ENCODE measurements at places on chromosomes 6 and 20. TPM values are rescaled to one million over a fixed set of nuclear protein-coding genes. Genes with fewer than 3 reads are reported as not detected.

Gene C6orf132
- total RNA-seq, result 1.9 TPM

Gene ADGB
- total RNA-seq, result not detected

Gene ARHGAP18
- 4.6 TPM for total RNA-seq

Gene SAMHD1
- 25.1 TPM for total RNA-seq

Gene CDSN
- not detected for total RNA-seq

Gene ULBP3
- total RNA-seq, result 0.72 TPM

Gene VGLL2
- 1.5 TPM for total RNA-seq

Gene TRIM40
- not detected for total RNA-seq

Gene SAPCD1
- total RNA-seq, result not detected

Gene SPEF1
- total RNA-seq, result 0.40 TPM

Gene SLC29A1
- total RNA-seq, result 319 TPM

Gene FAM83C
- total RNA-seq, result not detected

Gene PBOV1
- not detected for total RNA-seq

Gene GPLD1
- 0.99 TPM for total RNA-seq

Gene CD93
- 34.6 TPM for total RNA-seq

Gene TENT5A
- 41.7 TPM for total RNA-seq

Gene MOCS1
- total RNA-seq, result 29.7 TPM

Gene BMP5
- total RNA-seq, result 2.2 TPM

DNA sequence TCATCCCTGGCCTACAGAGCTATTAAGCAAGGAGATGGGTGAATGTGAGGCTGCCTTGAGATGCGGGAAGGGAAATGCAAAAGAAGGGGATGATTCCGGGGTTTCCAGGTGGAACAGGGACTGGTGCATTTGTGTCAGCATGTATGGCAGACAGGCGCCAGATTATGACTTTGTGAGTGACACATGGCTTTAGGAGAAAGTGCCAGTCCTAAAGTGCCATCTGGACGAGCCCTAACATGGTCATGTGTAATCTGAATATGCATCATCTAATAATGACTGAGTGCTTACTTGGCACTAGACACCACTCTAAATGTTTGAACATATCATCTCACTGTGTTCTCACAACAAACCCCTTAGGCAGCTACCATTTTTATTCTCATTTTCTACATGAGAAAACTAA, 195.0 kb upstream of the TSHZ2 start:
- no peak for DNase-seq

GRCh38 chr20:2874456-2874855, 1.2 kb downstream of the PTPRA start:
- DNase-seq, result no peak

- DNase-seq, result no peak
Measured at GRCh38 chr6:11769244-11769643, 9.4 kb downstream of the ADTRP start.

DNA sequence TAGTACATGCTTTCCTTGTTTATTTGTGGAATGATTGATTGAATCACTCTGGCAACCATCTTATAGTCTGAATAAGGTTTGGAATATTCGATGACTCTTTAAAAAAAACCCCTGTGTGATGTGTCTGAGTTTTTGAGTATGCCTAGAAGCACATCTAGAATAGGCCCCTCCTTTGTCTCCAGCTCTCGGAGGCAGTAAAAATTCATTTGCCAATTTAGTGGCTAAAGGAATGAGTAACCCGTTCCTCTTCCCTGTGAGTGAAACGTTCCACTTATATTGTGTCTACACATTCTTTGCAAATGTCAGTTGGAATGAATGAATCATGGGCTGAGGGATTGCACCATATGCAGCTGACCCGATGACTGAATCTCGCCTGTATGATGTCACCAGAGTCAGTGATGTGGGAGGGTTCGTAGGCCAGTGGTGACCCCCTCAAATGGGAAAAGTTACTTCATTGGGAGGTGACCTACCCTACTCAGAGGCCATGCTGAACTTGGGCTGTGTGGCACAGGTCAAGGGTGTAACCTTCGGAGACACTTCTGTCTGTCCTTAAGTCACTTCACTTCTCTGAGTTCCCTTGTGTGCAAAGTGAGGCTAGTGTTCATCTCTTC, 21.6 kb downstream of the MOCS3 start:
- no peak for DNase-seq

DNA sequence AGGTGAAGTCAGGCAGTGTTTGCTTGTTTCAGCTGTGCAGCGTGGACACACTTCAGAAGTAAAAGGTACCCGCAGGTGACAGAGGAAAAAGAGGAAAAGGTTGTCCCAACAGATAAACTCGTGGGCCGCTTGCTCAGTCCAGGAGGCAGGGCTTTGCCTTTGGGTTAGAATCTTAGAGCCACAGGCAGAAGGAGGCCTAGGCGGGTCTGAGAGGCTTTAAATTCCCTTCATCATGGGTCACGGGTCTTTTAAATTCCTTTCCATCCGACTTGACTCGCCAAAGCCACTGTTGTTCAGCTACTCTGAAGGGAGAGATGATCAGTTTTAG, 48.2 kb downstream of the AGPAT4 start:
- DNase-seq, result no peak

- DNase-seq, result no peak
Measured at GRCh38 chr6:11460837-11461661, 76.5 kb upstream of the TMEM170B start.

DNA sequence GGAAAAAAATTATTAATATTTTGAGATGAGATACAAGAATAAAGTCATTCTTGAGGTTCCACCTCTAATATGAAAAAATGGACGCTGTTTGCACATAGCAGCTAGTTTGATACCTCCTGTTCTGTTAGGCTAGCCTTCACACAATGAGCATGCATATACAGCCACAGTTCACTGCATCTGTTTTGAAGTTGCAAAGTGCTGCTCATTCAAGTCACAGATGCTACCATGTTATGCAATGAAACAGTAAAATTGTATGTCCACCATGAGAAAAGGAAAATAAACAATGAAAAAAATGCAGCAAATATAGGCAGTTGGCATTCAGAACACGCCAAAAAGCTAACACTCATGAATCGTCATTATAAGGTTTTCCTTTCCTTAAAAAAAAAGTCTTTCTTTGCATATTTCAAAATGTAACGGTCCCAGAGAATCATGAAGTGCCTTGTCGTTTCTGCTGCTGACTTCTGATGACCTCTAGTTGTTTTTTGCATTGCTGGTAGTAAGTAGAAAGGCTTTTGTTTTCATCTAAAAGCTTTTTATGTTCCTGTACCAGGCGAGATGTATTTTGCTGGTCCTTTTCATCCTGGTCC, 70.7 kb downstream of the MAP3K7 start:
- DNase-seq, result no peak

DNA sequence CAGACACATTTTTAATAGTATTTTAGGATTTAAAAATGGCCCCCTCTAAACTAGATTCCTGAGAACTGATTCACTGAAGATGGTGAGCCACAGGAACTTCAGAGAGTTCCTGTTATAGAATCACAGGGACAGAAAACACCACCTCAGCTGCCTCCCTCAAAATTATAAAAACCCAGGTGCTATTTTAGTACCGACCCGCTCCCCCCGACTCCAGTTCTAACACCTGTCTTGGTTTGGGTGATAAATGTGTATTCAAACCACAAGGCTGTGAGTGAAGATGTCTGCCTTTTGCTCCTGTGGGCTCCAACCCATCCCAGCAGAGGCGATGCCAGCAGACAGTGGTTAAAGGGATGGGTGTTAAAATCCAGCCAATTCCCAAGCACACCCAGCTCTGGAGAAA, 127.4 kb upstream of the LY86 start:
- DNase-seq, result no peak

DNA sequence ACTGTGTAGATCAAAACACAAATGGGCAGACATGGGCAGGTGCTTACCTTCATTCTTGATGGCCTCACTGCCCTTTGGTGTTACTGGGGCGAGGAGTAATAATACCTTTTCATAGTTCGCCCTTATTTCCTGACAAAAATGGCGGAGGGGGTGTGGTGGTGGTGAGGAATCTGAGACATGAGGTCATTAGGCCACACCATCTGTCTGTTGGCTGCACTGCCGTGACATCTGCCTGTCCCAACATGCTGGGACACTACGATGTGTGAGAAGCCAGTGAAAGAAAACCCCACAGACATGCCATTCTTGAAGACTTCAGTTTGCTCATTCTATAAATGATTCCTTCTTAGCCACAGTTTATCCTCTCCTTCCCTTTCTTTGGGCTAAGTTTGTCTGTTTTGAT, 13.4 kb upstream of the MAPRE1 start:
- no peak for DNase-seq

- DNase-seq, result no peak
Measured at GRCh38 chr20:19964289-19965265, 52.6 kb upstream of the NAA20 start.

DNA sequence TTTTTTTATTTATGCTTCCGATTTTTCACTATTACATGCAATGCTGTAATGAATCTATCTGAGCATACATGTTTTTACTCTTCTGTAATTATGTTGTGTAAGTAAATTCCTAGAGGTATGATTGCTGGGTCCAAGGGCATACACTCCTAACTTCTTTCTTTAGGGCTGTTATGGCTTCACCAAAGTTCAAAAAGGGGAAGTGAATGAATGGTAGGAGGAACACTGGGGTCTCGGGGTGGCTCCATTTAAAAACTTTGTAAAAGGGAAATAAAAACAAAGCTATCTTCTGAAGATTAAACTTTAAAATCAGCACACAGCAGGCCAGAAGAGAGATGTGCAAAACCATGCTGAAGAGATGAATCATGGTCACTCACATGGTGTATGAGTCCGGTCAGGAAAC, 289.1 kb upstream of the SUPT3H start:
- DNase-seq, result no peak

DNA sequence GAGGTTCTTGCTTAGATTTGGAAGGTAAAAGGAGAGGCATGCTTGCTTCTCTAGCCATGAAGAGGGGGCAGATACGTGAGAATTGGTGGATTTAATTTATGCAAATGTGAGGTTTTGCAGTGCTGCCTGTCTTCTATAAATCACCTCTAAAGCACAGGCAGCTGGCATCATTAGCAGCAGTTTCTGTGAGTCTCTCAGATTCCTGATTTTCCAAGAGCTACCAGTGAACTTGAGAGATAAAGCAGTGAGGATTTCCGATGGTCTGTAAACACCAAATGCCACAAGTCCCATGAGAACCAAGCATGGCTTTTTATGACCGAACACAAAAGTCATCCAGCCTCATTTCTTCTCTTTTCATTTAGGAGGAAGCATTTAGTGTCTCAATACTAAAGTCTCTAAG, 3.2 kb upstream of the SIRPB2 start:
- no peak for DNase-seq

GRCh38 chr20:42435230-42435629, 754.5 kb downstream of the PTPRT start:
- DNase-seq, result no peak

GRCh38 chr20:50368813-50369224, 141.4 kb upstream of the PTPN1 start:
- no peak for DNase-seq

DNA sequence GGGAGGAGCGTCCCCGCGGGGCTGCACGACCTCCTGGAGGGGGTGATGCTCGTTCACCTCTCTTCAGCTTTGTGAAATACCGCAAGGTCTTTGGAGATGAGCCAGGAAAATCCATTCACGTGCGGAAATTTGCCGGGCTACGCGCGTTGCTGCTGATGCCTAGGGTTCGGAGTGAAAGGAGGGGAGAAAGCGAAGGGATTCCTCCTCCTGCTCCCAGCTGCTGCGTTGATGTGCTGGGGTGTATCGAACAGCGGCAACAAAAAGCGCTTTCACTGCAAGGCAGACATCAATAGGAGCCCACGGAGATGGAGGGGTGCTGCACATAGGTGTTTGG, 391 bp upstream of the B3GAT2 start:
- no peak for DNase-seq

DNA sequence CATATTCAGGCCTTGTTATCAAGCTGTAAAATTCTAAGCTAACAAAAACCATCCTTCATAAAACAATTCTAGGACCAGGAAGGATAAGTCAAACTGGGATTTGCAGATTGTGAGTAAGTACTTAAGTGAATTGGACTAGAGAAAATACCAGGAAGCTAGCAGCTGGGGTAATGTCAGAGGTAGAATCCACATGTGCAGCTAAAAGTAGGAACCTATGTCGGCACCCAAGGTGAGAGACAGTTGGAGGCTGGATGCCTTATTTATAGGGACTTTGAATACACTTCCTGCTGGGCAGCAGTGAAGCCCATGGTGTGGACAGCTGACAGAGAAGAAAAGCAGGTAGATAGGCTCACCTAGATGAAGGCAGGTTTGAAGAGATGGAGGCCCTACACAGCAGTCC, 127.3 kb downstream of the FLRT3 start:
- DNase-seq, result no peak

- no peak for DNase-seq
Measured at GRCh38 chr6:89323511-89323971, 8.4 kb upstream of the GABRR2 start.

GRCh38 chr6:22878324-22878701, 308.9 kb downstream of the HDGFL1 start:
- no peak for DNase-seq

DNA sequence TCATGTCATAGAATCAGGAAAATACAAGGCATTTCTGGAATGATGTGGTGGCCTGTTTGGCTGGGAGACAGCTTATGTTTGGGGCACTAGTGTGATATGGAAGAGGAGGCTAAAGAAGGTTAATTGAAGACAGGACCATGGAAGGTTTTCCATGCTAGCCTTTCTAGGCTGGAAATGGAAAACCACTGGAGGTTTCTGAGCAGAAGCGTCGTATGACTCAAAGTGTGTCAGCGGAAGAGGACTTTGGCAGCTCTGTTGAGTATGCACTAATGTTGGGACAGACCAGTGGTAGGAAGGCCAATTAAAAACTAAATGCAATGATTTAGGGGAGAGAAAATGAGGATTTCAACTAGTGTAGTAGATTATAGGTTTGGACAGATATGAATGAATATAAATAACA, 413.1 kb downstream of the PLCB1 start:
- DNase-seq, result no peak

DNA sequence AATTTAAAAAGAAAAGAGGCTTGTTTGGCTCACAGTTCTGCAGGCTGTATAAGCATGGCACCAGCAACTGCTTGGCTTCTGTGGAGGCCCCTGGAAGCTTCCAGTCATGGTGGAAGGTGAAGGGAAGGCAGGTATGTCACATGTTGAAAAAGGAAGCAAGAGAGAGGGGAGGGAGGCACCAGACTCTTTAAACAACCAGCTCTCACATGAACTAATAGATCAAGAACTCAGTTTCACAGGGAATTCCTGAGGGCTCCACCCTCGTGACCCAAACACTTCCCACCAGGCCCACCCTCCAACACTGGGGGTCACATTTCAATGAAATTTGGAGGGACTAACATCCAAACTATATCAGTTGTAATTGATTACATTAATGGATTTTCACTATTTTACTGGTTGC, 127.9 kb upstream of the MLIP start:
- DNase-seq, result no peak

- DNase-seq, result no peak
Measured at GRCh38 chr6:155872961-155873360, 417.3 kb upstream of the NOX3 start.

DNA sequence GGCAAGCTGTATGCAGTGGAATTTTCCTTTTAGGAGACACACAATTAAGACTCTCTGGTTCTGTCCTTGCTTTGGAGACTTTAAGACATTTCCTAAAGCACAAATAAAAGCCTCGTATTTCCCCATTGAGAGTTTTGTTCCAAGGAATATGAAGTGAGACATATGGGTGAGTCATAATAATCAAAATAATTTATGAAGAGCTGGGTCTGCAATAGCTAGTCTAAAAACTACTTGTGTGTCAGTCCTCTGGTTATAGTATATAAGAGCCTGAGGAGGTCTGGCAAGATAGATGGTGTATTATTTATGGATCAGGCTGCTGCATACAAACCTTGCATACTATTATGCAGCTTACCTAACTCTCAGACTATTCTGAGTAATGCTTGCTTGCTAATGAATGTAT, 142.6 kb downstream of the ADGRG6 start:
- no peak for DNase-seq

Measured in heart left ventricle (tissue), 16 donors.